ENCODE measurements at places on chromosomes 11 and 22.

DNA sequence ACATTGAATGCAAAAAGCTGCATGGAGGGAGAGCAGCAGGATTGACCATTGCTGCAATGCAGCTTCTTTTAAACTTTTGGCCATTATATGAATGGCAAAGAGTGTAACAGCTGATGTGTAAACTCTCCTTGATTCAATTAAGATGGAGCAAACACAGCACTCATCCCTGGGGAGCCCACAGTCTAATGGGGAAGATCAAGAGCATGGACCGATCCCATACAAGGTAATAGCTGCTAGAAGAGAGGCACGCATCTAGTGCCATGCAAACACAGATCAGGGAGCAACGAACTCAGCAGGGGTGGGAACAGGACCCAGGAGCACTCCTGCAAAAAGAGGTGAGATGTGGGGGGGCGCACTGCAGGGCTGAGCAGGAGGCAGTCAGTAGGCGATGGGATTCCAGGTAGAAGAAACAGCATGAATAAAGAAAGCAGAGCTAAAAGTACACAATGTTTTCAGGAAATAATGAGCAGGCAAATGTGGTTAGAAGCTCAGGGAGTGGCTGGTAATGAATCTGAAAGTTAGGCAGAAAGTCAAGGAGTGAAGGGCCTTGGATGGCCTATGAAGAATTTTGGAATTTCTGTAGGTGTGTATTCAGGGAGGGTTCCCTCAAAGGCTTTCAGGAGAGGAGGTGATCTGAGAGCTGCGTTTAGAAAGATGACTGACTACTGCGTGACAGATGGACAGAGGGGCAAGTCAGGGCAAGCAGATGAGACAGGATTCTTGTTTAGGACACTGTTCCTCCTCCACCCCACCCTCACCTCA lies 17.2 kb upstream of the BMAL1 start:
- no peak for DNase-seq

GRCh38 chr22:41831383-41831782 lies 1.5 kb upstream of the SREBF2 start:
- no peak for DNase-seq

DNA sequence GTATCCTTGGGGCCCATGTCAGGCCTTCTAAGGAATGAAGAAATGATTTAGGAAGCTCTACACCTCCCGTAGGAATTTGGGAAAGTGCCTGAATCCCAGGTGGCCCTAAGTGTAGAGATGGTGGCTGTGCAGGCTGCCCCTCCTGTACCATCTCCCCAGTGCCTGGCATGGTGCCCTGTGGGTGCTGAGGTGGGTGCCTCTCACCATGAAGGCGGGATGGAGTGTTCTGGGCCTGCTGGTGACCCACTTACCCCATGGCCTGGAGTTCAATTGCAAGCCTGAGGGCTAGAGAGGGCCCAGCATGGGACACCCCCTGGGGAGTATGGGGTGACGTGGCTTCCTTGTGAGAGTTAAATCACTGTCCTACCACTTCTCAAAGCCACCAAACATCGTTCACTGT lies 19.8 kb downstream of the SAMM50 start:
- DNase-seq, result no peak

- no peak for DNase-seq
Measured at GRCh38 chr11:119335655-119336543, 1.6 kb downstream of the RNF26 start.

DNA sequence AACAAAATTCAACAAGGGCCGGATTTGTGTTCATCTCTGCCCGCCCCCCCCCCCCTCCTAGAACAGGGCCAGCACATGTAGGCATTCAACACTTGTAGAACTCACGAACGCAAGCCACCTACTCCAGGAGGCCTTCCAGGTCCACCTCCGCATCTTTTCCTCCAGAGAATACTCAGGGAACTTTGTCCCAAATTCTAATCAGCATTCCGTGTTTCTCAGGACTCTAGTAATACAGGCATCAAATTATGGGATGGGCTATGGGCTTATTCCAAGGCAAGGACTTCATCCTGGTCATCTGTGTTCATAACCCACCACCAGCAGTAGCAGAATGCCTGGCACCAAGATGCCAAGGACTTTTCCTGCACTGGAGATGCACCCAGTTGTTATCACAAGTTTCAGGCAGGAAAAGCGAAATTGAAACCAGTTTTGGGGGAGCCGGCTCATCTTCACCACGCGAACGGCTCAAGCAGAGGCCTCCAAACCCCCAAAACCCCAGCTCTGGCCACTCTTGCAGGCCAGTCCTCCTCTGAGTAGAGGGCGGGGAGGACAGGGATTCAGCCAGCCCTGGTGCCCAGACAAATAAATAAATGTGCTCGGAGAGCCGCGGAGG lies 462 bp downstream of the UBE2L6 start:
- DNase-seq, result no peak

GRCh38 chr11:8735094-8735493 lies 52.5 kb downstream of the RPL27A start:
- no peak for DNase-seq

DNA sequence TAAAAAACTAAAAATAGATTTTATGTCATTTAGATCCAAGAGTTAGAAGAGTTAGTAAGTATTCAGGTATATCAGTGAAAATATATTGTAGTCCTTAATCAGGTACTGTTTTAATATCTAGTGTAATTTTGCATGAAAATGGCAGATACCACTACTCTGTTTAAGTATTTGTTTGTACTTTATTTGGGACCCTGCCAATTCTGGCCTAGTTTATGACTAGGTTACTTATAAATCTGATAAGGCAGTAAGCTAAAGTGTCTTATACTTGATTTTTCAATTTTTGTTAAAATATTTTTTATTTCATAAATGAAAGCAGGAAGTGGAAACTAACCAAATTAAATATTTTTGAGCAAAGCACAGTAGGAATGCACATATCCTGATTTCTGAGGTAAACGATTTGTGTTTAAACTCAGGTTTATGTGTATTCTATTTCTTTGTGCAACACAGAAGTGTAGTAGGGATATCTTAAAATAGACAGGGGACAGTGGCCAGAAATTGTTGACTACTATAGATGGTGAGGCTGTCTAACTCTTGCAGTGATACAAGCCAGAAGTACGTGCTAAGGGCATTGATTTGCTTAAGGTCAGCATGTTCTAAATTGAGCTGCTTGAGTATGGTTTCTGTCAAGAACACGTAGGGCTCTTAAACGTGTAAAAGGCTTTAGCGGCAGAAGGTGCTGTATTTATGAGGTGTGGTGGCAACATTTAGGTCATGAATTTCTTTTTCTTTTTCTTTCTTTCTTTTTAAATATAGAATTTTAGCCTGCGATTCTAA lies 34.0 kb downstream of the HIPK3 start:
- no peak for DNase-seq

DNA sequence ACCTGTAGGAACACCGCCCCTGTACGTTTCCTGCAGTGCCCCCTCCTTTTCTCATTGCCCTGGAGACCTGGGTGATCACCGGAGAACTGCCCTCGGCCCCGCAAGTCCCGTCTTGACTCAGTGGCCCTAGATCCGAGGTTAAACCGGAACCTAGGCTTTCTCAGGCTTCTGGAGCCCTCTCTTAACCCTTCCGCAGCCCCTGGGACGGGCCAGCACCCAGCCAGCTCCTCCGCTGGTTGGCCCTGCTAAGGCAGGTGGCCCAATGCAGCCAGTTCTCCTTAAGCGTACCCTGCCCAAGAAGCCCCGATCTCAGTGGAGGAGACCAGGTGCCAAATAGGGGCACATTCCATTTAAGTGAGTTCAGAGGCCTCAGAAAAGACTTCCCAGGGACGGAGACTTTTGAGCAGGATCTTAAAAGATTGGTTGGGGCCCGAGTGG lies 776 bp downstream of the NLRX1 start:
- DNase-seq, result peak; percentile 28

DNA sequence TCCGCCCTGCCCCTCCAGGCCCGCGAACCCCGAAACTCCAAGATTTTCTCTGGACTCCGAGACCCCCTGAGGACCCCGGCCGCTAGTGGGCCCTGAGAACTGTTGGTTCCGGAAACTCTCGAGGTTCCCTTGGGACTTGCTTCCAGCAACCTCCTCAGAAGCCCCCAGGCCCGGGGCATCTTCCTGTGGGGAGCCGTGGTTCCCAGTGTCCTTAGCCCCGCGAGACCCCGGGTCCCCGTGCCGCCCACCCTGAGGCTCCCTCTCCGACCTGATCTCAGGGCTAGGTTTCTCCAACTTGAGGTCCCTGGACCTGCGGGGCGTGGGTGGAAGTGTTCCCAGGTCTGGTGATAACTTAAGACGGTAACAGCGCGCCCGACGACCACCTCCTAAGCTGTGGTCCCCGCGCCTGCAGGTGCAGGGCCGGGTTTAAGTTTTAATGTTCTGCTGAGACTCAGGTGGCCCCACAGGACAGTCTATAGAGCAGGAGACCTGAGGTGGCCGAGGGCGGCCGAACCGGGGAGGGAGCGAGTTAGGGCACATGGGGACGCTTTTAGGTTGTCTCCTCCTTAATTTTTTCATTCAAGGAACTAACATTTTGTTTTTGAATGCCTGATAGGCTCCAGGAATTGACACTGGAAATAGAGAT lies 720 bp downstream of the FAM118A start:
- DNase-seq, result no peak

DNA sequence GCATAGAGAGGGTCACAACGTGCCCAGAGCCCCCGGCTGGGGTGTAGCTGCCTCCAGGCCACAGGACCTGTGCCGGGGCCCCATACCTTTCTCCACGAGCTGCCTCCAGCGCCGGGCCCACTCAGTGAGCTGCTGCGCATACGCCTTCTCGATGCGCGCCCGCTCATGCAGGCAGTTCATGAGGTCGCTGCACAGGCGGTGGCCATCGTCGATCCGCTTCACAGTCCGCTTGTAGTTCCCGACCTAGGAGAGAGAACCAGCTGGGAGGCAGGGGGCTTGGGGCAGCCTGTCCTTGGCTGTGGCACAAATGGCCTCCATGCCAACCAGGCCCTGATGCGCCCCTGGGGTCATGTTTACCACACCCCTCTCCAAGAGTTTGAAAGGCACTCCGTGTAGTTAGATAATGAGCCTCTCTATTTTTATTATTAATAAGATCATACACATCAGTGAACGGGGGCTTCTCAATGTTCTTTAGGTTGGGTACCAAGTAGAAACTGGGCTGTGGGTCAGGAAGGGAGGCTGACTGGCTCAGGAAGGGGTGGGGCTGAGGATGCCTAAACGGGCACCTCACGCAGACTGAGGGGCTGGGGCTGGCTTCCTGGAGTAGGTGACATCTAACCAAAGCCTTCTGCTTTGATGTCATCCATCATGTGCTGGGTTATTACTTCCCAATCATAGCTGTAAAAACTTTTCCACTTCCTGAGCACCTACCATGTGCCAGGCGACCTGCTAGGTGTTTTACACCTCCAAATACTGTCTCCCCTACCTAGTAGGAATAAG lies 36.5 kb upstream of the ARFGAP3 start:
- DNase-seq, result no peak

GRCh38 chr11:47136921-47137320 lies 39.8 kb downstream of the ARFGAP2 start:
- DNase-seq, result no peak

DNA sequence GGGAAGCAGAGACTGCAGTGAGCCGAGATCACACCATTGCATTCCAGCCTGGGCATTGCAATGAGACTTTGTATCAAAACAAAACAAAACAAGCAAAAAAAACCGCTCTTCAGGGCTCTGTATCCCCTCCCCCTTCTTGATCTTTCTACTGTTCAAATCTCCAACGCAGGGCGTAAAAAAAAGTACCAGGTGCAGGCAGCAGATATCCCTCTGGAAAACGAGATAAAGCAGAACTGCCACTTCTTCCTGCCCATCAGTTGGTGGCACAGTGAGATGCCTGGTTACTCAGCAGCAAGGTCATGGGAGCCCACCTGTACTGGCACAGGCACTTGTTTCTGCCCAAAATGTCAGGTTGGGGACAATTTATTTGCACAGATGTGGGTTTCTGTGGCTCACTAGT lies 11.2 kb downstream of the CCS start:
- DNase-seq, result no peak

DNA sequence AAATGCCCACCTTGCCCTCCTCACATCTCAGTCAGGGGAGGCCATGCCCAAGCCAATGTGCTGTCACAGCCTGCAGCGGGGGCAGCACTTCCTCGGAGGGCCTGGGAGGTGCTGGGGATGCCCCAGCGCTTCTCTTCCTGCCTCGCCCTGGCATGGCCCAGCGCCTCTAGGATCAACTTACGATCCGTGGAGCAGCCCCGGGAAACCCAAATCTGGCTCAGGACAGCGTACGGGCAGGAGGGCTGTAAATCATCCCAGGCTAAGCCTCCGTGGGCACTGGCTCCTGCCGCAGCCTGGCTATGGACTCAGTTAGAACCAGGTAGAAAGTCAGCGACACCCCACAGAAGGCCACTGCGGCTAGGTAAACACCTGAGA lies 60.9 kb upstream of the EMID1 start:
- DNase-seq, result no peak

- peak; percentile 21 for DNase-seq
Measured at GRCh38 chr11:68383976-68384501, 71.6 kb downstream of the LRP5 start.
